ENCODE measurements at places on chromosomes 13 and 19. TPM values are rescaled to one million over a fixed set of nuclear protein-coding genes. Genes with fewer than 3 reads are reported as not detected.

The TDRD12 gene
- 0.18 TPM for total RNA-seq

The MLNR gene
- total RNA-seq: not detected

The IGSF23 gene
- not detected for total RNA-seq

The UBAC2 gene
- 47.7 TPM for total RNA-seq

The ZNF274 gene
- 18.2 TPM for total RNA-seq

The ZSCAN5C gene
- not detected for total RNA-seq

The CYP4F12 gene
- not detected for total RNA-seq

The RPL21 gene
- 860 TPM for total RNA-seq

- peak overlapping the region; percentile 64 for H3K27ac ChIP-seq
- peaks cover 15% of the 10 kb centered on the region for H3K4me1 ChIP-seq
- DNase-seq: no peak
- H3K4me3 ChIP-seq: peak overlapping the region; percentile 62
- peaks cover 1% of the 10 kb centered on the region for H3K27me3 ChIP-seq
These were observed 995 bp upstream of the MKNK2 start for GRCh38 chr19:2051773-2052704.

DNA sequence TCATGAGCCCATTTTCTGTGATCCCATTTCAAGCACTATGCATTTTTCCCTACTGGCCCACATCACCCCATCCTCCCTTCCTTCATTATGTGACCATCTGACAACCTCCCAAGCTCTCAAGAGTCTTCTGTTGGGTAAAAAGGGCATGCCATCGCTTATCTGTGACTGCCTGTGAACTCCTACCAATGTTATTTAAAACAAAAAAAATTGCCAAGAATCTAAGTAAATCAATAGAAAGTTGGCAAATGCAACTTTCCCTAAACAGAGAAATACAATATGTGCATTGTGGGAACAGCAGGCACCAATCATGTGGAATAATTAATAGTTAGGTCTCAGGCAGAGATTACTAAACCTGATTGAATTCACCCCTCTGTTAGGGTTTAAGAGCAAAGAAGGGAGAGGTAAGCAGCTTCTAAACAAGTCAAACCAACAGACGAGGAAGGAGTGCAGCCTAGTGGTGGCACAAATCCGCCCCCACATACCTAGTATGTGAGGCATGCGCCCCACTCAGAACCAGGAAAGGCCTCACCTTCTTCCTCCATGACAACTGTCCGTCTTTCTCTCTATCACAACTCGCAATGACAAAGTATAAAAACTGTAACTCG lies 29.8 kb downstream of the DZIP1 start:
- peaks cover 2% of the 10 kb centered on the region for H3K27me3 ChIP-seq
- H3K27ac ChIP-seq: no peak overlapping the region
- no peak for DNase-seq
- no peaks in the 10 kb centered on the region for H3K4me1 ChIP-seq
- no peak overlapping the region for H3K4me3 ChIP-seq
- H3K36me3 ChIP-seq: peaks cover 33% of the 10 kb centered on the region

DNA sequence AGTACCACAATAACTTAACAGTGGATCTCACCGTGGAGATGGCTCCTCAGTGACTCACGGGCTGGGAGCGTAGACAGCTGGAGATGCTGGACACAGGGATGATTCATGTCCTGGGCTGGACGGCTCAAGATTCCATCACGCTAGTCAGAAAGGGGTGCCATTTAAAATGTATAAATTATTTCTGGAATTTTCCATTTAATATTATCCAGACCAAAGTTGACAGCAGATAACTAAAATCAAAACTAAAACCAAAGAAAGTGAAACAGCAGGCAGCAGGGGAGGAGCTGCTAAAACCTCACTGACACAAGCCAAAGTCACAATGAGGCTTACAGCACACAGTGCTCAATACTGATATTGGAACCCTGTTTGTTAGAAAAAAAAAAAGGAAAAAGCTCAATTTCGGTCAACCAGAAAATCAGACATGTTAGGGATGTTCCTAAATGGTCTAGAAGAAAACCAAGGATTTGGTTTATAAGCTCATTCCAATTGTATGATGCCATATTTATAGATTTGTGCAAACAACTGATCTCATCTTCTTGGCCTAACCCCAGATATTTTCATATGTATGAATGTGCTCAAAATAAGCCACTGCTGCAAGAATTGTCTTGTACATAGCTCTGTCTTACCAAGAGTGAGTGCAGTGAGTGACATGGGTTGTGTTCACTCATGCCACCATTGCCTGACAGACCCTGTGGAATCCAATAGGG lies 111.8 kb downstream of the SACS start:
- peaks cover 6% of the 10 kb centered on the region for H3K36me3 ChIP-seq
- DNase-seq: peak; percentile 90
- H3K27me3 ChIP-seq: no peaks in the 10 kb centered on the region
- H3K27ac ChIP-seq: peak overlapping the region; percentile 86
- peaks cover 78% of the 10 kb centered on the region for H3K4me1 ChIP-seq

DNA sequence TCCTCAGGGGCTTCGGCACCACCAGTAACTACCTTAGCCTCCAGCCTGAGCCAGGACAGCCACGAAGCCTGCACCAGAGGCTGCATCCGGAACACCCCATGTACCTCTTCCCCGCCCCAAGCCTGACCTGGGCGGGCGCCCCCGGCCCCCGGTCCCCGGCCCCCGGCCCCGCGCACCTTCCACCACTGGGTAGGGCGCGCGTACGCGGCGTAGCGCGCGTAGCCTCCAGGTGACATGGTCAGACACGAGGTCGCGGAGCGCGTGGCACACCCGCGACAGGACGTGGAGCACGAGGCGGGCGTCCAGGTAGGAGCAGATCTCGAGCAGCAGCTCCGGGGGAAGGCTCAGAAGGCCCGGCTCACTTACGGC lies 450 bp downstream of the FBXW9 start:
- peaks cover 10% of the 10 kb centered on the region for H3K36me3 ChIP-seq
- H3K27ac ChIP-seq: peak overlapping the region; percentile 82
- no peaks in the 10 kb centered on the region for H3K27me3 ChIP-seq
- DNase-seq: no peak
- peaks cover 11% of the 10 kb centered on the region for H3K4me1 ChIP-seq
- peak overlapping the region; percentile 89 for H3K4me3 ChIP-seq

- peaks cover 2% of the 10 kb centered on the region for H3K27me3 ChIP-seq
- DNase-seq: no peak
- no peak overlapping the region for H3K27ac ChIP-seq
- no peaks in the 10 kb centered on the region for H3K36me3 ChIP-seq
These were observed 19.1 kb upstream of the KLF12 start for GRCh38 chr13:74153316-74153715.

- H3K36me3 ChIP-seq: no peaks in the 10 kb centered on the region
- H3K4me1 ChIP-seq: peaks cover 16% of the 10 kb centered on the region
- H3K27me3 ChIP-seq: no peaks in the 10 kb centered on the region
- H3K4me3 ChIP-seq: no peak overlapping the region
These were observed 1075.8 kb downstream of the PCDH9 start for GRCh38 chr13:66154354-66154753.

- no peak for DNase-seq
- H3K4me1 ChIP-seq: no peaks in the 10 kb centered on the region
- peak overlapping the region; percentile 53 for H3K4me3 ChIP-seq
- peaks cover 26% of the 10 kb centered on the region for H3K27me3 ChIP-seq
- no peak overlapping the region for H3K27ac ChIP-seq
These were observed 9.0 kb downstream of the F2RL3 start for GRCh38 chr19:16897856-16898161.

DNA sequence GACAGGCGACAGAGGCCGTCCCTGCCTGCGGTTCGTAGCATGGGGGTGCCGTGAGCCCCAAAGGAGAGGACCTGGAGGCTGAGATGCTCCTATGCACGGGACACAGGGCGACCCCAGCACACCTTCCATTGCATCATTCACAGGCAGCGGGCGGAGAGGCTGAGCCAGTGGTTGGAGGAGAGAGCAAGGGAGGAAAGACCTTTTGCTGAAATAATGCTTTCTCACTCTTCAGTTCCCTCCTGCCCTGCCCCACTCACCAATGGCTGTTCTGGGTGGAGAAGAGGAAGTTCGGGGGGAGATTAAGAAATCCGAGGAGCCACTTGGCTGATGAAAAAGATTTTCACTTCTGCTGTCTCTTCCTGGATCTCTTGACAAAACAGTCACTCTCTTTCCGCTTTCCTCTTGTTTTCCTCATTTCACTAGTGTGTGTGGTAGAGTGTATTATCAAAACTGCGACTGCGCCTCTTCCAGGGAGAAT lies at the start of gene NLRP12:
TSS of gene NLRP12 (minus strand) at position 181 of the 478 bp plus-strand sequence. CDS start at position 41, 140 bp downstream.
- H3K4me3 ChIP-seq: no peak within 1 kb of the TSS
- no peaks in the 10 kb centered on the region for H3K36me3 ChIP-seq
- no peak for DNase-seq
- H3K27ac ChIP-seq: no peak within 1 kb of the TSS
- H3K27me3 ChIP-seq: peaks cover 10% of the 10 kb centered on the region

- H3K27ac ChIP-seq: peak overlapping the region; percentile 93
- no peaks in the 10 kb centered on the region for H3K36me3 ChIP-seq
- H3K27me3 ChIP-seq: no peaks in the 10 kb centered on the region
- peaks cover 47% of the 10 kb centered on the region for H3K4me1 ChIP-seq
These were observed 116.9 kb downstream of the SIPA1L3 start for GRCh38 chr19:38023671-38024541.

- H3K4me3 ChIP-seq: no peak overlapping the region
- peaks cover 2% of the 10 kb centered on the region for H3K4me1 ChIP-seq
- H3K27ac ChIP-seq: no peak overlapping the region
- H3K27me3 ChIP-seq: peaks cover under 1% of the 10 kb centered on the region
- no peak for DNase-seq
These were observed 30.2 kb downstream of the GJA3 start for GRCh38 chr13:20130652-20131051.

DNA sequence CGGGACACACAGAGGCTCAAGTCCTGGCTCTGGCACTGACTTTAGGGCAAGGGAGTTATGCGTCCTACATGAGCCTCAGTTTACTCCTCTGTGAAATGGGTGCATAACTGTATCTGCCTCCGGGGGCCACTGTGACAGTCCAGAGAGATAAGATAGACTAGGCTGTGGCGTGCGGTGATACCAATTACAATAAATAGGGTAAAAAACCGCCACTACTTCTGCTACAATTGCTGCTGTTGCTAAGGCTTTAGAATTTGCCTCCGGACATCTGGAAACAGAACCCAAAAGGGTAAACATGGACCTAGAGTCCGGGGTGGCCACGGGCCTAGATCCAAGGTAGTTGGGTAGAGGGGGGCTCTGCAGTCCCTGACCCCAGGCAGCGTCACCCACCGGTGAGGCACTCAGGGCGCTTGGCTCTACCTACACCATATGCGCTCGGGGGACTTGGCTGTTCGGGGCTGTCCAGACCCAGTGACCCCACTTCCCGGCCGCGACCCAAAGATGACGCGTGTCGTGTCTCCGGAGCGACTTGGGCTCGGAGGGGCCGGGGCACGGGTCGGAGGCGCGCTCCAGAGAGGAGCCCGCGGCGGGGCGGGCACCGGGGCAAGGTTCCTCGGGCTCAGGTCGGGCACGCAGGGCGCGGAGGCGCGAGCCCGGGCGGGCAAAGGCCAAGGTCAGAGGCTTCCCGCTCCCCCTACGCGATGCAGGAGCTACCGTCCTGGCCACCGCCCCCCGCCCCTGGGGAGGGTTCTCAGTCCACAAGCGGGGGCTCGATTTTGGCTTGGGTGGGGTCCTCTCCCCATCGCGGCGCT lies 1.1 kb downstream of the INSR start:
- H3K27ac ChIP-seq: no peak overlapping the region
- no peak for DNase-seq

GRCh38 chr19:34370983-34371382 lies 6.0 kb downstream of the GPI start:
- no peak overlapping the region for H3K27ac ChIP-seq
- H3K4me3 ChIP-seq: no peak overlapping the region
- H3K36me3 ChIP-seq: peaks cover 37% of the 10 kb centered on the region
- DNase-seq: no peak
- no peaks in the 10 kb centered on the region for H3K27me3 ChIP-seq
- H3K4me1 ChIP-seq: peaks cover 15% of the 10 kb centered on the region

- no peak overlapping the region for H3K27ac ChIP-seq
- H3K4me3 ChIP-seq: no peak overlapping the region
- H3K4me1 ChIP-seq: no peaks in the 10 kb centered on the region
- H3K36me3 ChIP-seq: peaks cover 18% of the 10 kb centered on the region
- DNase-seq: no peak
These were observed 97.9 kb downstream of the UGGT2 start for GRCh38 chr13:95955255-95955654.

DNA sequence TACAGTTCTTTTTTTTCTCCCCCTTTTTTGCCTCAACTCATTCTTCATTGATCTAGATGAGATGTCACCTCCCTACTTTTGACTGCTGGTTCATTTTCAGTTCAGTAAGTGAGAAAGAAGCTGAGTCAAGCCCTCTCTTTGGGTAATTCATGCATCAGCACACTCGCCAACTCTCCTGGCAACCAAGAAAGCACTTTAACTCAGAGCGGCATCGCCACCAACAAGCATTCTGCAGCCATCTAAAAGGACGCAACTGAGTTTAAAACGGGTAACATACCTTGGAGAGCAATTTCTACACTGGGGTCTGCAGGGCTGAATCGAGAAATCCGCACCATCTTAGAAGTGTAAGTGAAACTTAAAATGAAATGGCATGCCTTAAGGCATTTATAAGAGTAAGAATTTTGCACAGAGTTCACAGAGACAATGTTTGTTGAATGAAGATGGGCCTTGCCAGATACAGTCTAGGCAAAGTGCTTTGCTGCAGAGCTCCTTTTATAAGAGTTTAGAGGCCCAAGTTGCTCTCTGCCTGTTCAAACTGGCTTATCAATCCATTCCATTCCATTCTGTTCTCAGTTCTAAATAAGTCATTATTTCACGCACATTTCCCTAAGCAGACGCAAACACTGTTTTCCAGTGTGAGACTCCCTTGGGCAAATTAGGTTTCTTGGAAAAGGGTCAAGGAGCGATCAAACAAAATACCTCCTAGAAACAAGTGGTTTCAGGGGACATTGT lies 338.0 kb downstream of the ENOX1 start:
- peaks cover 9% of the 10 kb centered on the region for H3K27me3 ChIP-seq
- no peak overlapping the region for H3K27ac ChIP-seq
- no peak overlapping the region for H3K4me3 ChIP-seq
- no peak for DNase-seq
- H3K4me1 ChIP-seq: no peaks in the 10 kb centered on the region

DNA sequence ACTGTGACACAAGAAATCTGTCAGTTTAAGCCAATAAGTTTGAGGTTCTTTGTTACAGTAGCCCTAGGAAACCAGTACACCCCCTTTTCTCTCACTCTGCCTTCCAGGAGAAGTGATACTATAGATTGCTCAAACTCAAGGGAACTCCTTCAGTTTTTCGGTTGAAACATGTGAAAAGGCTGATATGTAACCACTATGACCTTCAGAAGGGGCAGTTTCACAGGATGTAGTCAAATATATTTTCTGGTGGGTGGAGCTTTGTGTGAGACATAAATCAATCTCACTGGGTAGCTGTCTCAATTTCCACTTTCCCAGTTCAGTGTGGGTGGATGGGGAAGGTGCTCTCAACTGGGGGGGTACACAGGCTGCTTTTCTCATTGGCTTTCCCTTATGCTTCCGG lies 41.7 kb downstream of the HTR2A start:
- H3K4me1 ChIP-seq: no peaks in the 10 kb centered on the region
- peaks cover 22% of the 10 kb centered on the region for H3K27me3 ChIP-seq
- H3K36me3 ChIP-seq: no peaks in the 10 kb centered on the region
- no peak overlapping the region for H3K27ac ChIP-seq
- no peak overlapping the region for H3K4me3 ChIP-seq

- peaks cover 4% of the 10 kb centered on the region for H3K27me3 ChIP-seq
- no peak for DNase-seq
- peaks cover 51% of the 10 kb centered on the region for H3K36me3 ChIP-seq
- H3K27ac ChIP-seq: no peak overlapping the region
- H3K4me3 ChIP-seq: no peak overlapping the region
These were observed 44.8 kb downstream of the MBNL2 start for GRCh38 chr13:97266772-97267417.

GRCh38 chr13:51065372-51066090 lies 45.5 kb downstream of the C13orf42 start:
- no peaks in the 10 kb centered on the region for H3K36me3 ChIP-seq
- peaks cover 31% of the 10 kb centered on the region for H3K27me3 ChIP-seq
- H3K27ac ChIP-seq: no peak overlapping the region
- no peak for DNase-seq
- H3K4me1 ChIP-seq: no peaks in the 10 kb centered on the region

All from HFFc6 (cell line).